ENCODE measurements at places on chromosomes 13 and 19.

- DNase-seq = peak; percentile 13
Measured at GRCh38 chr19:7602935-7603497, 7.4 kb downstream of the CAMSAP3 start.

DNA sequence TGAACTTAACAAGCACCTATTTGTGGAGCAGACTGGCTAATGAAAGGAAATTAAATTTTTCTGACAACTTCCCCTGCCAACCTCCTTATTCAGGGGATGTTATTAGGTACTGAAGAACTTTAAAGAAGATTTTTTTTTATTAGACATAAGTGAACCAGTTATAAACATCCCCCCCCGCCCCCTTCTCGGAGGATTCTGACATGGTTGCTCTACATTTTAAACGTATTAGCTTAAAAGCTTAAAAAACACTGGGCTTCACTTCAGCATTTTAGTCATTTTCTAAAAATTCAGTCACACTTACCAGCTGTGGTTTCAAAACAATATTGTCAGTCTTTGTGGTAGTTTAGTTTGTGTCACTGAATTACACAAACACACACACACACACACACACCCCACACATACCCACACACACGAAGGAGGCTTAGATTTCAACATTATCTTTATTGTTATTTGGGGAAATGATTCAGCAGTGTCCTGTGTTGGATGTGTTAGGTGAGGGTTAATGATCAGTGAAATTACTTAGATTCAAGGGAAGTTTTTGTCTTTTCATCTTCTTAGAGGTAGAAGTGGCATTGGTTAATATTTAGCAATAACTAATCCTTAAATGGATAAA lies 145.7 kb downstream of the PCCA start:
- DNase-seq = peak; percentile 35

GRCh38 chr13:109760402-109760801 lies 26.0 kb downstream of the IRS2 start:
- DNase-seq = no peak

- DNase-seq = no peak
Measured at GRCh38 chr13:41586216-41586615, 128.9 kb downstream of the RGCC start.

GRCh38 chr13:110886870-110887596 lies 27.8 kb downstream of the ANKRD10 start:
- no peak for DNase-seq

DNA sequence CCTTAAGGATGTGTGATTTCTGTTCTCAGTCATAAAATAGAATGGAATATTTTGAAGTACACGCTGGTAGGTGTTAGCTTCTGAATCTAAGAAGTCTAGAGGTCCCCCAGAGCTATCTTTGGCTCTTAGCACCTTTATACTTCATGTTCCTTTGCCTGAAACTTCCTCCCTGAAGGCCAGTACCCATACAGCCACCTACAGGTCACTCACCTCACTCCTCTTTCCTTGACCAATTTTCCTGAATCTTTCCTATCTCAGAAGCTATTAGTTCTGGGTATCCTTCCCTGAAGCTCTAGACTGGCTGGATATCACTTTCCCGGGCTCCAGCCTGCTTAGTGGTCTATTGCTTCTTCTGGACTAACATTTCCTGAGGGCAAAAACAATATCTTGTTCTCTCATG lies 93.4 kb upstream of the EDNRB start:
- no peak for DNase-seq

DNA sequence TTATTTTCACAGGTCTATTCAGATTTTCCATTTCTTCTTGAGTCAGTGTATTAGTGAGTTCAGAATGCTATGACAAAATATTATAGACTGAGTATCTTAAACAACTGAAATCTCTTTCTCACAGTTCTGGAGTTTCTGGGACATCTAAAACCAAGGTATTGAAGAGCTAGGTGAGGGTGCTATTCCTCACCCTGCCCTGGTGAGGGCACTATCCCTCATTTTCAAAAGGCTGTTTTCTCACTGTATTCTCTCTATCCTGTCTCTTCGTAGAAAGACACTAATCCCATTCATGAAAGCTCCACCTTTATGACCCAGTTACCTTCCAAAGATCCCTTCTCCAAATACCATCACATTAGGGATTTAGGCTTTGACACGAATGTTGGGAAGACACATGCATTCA lies 1617.1 kb downstream of the PCDH9 start:
- DNase-seq = no peak

DNA sequence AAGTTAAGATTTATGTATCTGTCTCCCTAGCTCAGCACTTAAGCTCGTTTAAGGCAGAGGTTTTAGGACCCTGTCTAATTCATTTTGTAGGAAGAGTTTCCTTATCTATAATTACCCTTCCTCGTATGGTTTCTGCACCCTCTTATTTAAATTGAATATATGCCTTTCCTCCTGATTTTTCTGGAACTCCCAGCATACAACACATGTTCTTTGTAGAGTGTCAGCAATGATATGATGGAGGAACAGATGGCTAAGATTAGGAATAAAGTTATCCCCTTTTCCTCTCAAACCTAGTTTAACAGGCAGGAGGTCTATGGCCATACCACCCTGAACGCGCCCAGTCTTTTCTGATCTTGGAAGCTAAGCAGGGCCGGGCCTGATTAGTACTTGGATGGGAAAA lies 359.5 kb downstream of the PCDH17 start:
- no peak for DNase-seq

DNA sequence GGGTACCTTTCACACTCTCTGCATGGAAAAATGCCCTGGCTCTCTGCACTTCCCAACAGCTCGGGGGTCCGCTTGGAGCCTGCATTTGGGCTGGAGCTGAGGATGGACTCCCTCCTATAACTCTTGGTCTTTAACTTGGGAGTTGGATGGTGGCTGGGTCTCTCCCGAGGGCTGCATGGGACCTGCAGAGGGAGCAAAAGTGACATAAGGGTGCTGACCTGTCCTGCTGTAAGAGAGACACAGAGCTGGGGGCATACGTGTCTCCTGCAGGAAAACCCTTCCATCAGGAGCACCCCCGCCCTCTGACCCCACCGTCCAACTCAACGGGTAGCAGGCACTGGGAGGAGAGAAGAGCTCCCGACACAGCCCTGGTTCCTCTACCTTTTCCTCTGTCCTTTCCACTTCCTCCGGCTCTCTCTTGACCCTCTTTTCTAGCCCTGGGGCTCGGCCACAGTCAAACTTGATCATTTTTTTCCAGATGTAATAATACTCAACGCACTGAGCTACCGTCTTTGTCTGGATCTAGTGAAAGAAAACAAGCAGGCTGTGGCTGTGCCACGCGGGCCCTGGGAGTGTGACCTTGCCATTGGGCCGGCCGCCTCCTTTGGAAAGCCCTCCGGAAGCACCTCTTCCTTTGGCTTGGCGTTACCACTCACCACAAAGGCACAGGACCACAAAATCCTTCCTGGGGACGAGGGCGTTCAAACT lies 6.8 kb upstream of the NAPA start:
- no peak for DNase-seq

- peak; percentile 94 for DNase-seq
Measured at GRCh38 chr19:45632468-45633196, 6.6 kb downstream of the EML2 start.

DNA sequence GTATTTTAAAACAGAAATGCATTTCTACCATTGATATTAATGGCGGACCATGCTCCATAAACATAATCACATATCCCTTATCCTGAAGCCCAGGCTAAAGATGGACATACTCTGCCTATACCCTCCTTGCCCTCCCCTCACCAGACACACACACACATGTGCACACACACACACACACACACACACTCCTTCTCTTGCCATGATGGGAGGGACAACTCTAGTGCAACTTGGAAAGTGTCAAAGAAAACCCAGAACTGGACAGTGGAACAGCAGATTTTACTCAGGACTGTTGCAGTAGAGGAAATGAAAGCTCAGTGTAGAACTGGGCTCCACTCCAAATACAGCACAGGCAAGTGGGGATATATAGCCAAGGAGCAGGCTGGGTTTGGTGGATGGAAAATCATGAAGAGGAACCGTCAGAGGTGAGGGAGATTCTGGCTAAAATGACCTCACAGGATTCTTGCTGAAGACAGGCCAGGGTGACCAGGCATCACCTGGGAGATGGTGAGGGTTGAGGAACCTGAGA lies 40.8 kb downstream of the TNFRSF19 start:
- DNase-seq = peak; percentile 74

- DNase-seq = peak; percentile 80
Measured at GRCh38 chr13:40236566-40237168, 429.8 kb downstream of the FOXO1 start.

DNA sequence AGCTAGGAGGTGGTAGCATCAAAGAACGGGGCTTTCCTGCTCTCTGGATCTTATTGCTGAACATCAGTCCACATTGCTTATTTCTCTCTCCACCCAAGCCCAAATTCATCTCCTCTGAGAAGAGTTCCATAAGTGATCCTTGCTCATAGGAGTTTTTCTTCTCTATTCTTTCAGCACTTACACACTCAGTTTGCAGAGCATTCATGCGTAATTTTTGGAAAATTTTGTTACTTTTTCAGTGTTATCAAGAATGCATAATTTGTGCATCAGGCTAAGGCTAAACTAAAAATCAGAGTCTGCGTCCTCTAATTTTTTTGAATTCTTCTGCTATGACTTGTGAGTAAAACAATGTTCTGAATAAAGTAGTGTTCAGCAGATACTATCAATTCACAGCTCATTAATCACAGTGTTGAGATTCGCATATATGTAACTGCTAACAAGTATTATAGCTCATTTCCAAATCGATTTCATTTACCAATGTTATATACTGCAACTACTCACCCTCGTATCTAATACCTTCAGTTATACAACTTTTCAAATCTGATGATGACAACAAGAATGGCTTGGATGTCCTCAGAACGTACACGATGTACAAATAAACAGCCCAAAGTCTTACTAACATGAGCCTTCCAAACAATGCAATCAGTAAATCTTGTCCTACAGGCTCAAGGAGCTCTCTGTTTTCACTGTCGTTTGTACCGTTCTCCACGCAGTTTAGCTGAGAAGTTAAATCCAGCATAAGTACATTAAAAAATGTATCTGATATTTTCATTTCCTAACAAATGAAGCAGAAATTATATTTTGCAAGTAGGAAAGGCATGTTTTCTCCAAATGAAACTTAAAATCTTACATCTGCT lies 36.4 kb upstream of the STARD13 start:
- peak; percentile 56 for DNase-seq

GRCh38 chr13:28953714-28954418 lies 133.7 kb downstream of the MTUS2 start:
- no peak for DNase-seq

DNA sequence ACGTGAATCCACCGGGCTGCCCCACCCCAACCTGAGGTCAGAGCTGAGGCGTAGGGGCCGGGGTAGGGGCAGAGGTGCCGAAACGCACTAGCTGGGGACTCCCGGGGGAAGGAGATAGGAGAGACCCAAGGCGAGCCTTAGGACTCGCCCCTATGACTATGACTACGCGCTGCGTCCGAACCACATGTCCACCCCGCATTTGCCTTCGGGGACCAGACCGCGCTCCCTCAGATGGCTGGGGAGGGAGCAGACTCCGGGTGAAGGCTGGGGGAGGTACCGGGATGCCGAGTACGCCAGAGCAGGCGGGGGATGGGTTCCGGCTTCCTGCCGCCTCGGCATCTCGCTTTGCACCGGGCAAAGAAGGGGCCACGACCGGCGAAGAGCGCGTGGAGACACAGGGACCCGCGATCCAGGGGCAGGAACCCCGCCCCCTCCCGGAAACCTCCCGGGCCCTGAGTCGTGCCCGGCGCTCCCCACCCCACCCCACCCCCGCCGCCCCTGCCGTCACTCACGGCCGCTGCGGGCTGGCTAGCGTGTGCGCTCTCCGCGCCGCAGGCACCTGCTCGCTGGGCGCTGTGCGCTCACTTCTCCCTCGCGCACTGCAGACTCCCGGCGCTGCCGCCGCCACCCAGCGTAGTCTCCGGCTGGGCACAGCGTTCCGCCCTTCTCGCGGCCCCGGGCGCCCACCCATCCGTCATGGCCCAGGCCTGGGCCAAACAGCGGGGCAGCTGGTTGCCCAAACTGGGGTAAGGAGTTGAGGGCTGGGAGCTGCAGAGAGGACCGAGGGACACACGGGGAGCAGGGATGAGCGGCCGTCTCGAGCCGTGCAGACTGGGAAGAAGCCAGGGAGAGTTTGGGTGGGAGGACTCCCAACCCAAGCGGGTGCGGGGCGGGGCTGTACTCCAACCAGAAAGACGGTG lies 622 bp upstream of the VSTM2B start:
- DNase-seq = no peak

GRCh38 chr19:3348042-3348441 lies 18.3 kb upstream of the NFIC start:
- DNase-seq = no peak

- no peak for DNase-seq
Measured at GRCh38 chr19:55321466-55322137, 3.5 kb downstream of the TMEM150B start.

GRCh38 chr19:35292421-35293362 lies 731 bp downstream of the MAG start:
- no peak for DNase-seq

- peak; percentile 18 for DNase-seq
Measured at GRCh38 chr13:43026262-43026661, 2.9 kb downstream of the DNAJC15 start.

- DNase-seq = peak; percentile 0
Measured at GRCh38 chr13:90591260-90591926, 756.1 kb upstream of the MIR17HG start.

DNA sequence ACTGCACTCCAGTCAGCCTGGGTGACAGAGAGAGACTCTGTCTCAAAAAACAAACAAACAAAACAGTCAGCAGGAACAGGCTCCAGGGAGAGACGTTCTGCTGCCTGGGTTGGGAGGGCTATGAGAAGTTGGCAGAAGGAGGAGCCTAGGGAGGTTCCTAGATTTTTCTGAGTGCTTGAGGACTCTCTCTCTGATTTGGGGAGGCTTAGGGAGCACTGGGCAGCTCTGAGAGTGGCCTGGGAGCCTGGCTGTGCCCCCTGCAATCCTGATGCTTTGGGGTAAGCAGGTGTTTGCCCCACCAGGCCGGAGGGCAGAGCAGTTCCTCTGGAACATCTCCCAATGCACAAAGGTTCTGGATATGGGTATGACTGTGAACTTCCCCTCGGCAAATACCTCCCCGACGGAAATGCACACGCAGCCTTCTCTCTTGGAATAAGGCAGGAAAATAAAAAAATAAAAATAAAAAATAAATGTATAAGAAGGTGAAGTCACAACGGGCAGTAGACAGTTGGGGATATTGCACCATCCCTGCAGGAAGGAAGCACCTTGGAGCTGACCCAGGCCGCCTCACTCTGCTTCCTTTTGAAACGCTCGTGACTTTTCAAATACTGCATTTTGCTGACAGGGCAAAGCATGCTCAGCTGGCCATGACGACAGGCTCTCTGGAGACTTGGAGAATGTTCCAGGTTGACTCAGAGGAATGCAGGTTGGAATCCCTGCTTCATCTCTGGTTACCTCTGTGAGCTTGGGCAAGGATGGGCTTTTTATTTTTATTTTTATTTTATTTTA lies 26.5 kb upstream of the HOMER3 start:
- peak; percentile 49 for DNase-seq

Data from fibroblast of the aortic adventitia (primary cell).